Right atrium auricular region (tissue), 2 donors: ENCODE measurements at places on chromosomes 5 and 9. TPM values are rescaled to one million over a fixed set of nuclear protein-coding genes. Genes with fewer than 3 reads are reported as not detected.

DNA sequence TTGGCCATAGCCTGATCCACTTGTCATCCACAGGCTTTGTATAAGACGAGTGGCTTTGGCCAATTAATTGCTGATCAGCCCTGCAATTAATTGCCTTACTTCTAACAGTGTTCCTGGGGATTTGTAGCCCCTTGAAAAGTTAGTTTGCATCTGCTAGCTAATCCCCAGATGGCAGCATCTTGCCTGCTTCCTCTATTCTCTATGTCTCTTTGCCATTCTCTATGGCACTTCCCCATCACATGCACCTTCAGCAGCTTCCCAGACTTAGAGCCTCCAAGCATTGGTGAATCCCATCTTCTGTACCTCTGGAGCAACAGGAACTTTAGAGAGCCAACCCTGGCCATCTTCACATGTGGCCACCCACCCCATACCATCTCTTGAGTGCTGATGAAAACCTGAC is 197.0 kb upstream of the DMAC1 start:
- DNase-seq: no peak
- no peak overlapping the region for H3K27ac ChIP-seq
- H3K27me3 ChIP-seq: no peaks in the 10 kb centered on the region
- H3K36me3 ChIP-seq: no peaks in the 10 kb centered on the region

DNA sequence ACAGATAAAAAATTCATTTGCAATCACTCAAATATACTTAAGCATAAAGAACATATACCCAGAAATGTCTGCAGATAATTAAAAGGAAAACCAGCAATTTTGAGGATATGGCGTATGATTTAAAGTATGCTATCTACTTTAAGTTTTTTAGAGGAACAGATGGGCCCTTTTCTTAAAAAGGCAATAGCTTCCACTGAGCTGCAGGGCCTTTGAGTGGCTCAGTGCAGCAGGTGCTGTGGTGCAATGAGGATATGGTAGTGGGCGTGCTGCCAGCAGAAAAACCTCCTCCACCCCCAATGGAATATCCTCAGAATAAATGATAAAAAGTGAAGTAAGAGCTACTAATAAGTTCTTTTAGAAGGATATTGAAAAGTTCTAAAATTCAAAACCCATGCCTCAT is 814.5 kb downstream of the MTRR start:
- H3K4me3 ChIP-seq: no peak overlapping the region
- no peaks in the 10 kb centered on the region for H3K4me1 ChIP-seq
- no peaks in the 10 kb centered on the region for H3K27me3 ChIP-seq

GRCh38 chr9:129773262-129774048 is 20.6 kb upstream of the PTGES start:
- no peak for DNase-seq
- no peaks in the 10 kb centered on the region for H3K27me3 ChIP-seq
- H3K27ac ChIP-seq: no peak overlapping the region
- peaks cover 15% of the 10 kb centered on the region for H3K4me1 ChIP-seq

GRCh38 chr9:91781906-91782305 is 168.1 kb downstream of the ROR2 start:
- no peaks in the 10 kb centered on the region for H3K27me3 ChIP-seq
- DNase-seq: no peak
- H3K4me3 ChIP-seq: no peak overlapping the region
- H3K4me1 ChIP-seq: no peaks in the 10 kb centered on the region
- no peaks in the 10 kb centered on the region for H3K36me3 ChIP-seq

The CTXN3 gene
- total RNA-seq: not detected

DNA sequence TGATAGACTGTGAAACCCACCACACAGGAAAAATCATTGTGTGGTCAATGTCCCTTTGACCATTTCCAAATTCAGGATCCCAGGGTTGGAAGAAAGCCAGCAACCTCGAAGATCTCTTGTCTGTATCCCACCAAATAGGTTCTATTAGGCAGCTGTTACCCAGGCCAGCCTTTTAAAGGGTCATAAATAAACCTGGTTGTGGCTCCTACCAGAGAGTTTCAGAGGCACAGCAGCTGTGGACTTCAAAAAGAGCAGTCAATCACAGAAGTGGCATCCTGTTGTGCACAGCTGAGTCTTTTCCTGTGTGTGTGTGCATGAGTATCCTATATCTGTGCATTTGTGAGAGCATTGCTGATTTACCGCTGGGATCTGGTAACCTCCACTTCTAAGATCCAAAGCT is 23.7 kb upstream of the OR2S2 start:
- DNase-seq: no peak
- no peaks in the 10 kb centered on the region for H3K4me1 ChIP-seq
- H3K27me3 ChIP-seq: no peaks in the 10 kb centered on the region
- H3K4me3 ChIP-seq: no peak overlapping the region
- H3K36me3 ChIP-seq: no peaks in the 10 kb centered on the region

DNA sequence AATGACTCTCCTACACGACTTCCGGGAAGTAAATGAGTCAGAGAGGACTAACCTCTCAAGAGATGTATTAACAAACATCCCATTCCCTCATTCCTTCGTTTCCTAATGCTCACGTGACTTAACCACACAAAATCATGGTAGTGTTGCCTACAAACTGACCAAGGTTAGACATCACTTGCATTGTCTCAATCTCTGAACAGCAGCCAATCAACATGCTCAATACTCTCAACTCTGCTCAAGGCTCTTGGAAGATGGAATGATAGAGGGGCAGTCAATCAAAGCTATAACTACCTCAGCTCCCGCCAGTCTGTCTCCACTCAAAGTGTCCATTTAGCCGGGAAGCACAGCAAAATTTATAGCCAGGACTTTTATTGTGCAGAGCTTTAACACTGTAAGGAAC is 143.8 kb upstream of the PIK3R1 start:
- no peak for DNase-seq
- no peak overlapping the region for H3K27ac ChIP-seq
- no peaks in the 10 kb centered on the region for H3K36me3 ChIP-seq
- no peaks in the 10 kb centered on the region for H3K4me1 ChIP-seq

GRCh38 chr9:6715755-6716643 is 41.8 kb upstream of the KDM4C start:
- DNase-seq: no peak
- no peaks in the 10 kb centered on the region for H3K36me3 ChIP-seq
- H3K4me3 ChIP-seq: peak overlapping the region; percentile 38
- H3K27ac ChIP-seq: no peak overlapping the region
- no peaks in the 10 kb centered on the region for H3K27me3 ChIP-seq

GRCh38 chr5:167155387-167156005 is 1135.9 kb upstream of the WWC1 start:
- no peak overlapping the region for H3K27ac ChIP-seq
- DNase-seq: no peak
- no peaks in the 10 kb centered on the region for H3K4me1 ChIP-seq
- H3K4me3 ChIP-seq: no peak overlapping the region
- H3K36me3 ChIP-seq: no peaks in the 10 kb centered on the region

DNA sequence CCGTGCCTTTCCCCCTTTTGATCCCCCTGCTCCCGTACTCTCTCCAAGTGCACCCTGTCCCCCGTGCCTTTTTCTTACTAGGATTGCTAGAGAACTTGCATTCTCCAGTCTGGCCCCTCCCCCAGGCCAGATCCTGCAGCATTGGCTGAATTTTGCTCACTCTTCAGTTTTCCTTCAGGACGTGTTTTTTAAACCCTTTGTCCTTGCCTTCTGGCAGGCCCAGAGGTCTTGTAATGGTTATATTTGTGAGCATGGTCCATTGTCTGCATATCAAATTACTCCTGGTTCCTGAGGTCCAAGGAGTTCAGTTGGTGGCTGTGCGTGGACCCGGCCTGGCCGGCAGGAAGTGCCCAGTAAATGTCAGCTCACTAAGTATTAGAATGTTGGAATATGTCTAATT is 606 bp downstream of the TBC1D13 start:
- H3K27me3 ChIP-seq: no peaks in the 10 kb centered on the region
- H3K27ac ChIP-seq: peak overlapping the region; percentile 85
- H3K4me3 ChIP-seq: peak overlapping the region; percentile 94
- DNase-seq: no peak
- H3K4me1 ChIP-seq: no peaks in the 10 kb centered on the region

DNA sequence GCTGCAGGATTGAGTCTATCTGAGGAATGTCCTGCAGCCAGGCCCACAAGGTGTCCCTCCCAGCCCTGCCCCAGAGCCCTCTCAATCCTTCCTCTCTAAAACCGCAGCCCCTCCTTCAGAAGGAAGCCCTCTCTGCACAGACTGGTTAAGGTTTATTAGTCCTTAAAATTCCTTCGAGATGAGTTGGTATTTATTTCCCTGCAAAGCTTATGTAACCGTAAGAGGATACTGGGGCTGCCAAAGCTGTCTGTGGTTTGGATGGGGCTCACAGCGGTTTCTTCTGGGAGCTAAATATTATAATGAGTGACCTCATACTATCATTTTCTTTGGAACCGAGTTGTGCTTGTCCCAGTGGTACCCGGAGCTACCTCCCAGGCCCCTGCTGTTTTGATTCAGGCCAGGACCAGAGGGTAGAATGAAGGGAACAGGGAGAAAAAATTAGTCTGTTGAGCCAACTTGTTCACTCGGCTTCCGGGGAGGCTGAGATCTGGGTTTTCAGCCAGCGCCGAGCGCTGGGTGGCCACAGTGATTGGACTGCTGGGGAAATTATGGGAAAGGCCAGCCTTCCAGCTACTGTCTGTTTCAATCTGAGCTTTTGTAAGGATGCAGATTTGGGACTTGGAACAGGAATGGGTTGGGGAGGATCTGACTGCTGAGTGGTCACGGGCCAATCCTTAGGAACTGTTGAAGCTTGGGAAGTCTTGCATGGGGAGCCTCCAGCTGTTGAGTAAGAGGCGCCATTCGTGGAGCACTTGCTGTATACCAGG is 107.5 kb downstream of the NDFIP1 start:
- peaks cover 15% of the 10 kb centered on the region for H3K4me1 ChIP-seq
- no peaks in the 10 kb centered on the region for H3K36me3 ChIP-seq
- no peak overlapping the region for H3K4me3 ChIP-seq
- DNase-seq: peak; percentile 85

The PPP2R2B gene
- total RNA-seq: 1.6 TPM

The CNTNAP3B gene
- 19.7 TPM for total RNA-seq

DNA sequence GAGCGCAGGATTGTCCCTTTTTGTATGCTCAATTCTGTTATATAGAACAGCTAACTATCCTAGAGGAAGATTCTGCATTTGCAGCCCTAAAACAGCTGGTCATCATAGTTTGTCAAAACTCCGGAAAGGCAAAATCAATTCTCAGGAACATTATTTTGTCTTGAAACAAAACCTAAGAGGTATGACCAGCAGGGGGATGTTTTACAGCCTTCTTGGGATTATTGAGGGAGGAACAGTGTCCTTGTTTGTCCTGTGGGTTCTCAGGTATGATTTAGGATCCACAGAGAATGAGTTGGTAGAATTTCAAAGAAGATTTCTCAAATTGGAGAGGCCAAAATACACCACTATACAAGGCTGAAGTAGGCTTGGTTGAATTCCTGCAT is 136.4 kb downstream of the ZSWIM6 start:
- peaks cover 18% of the 10 kb centered on the region for H3K4me1 ChIP-seq
- no peak overlapping the region for H3K4me3 ChIP-seq
- DNase-seq: no peak
- no peaks in the 10 kb centered on the region for H3K36me3 ChIP-seq
- H3K27me3 ChIP-seq: no peaks in the 10 kb centered on the region
- H3K27ac ChIP-seq: no peak overlapping the region

- H3K27me3 ChIP-seq: no peaks in the 10 kb centered on the region
- H3K4me3 ChIP-seq: no peak overlapping the region
- H3K27ac ChIP-seq: peak overlapping the region; percentile 11
- H3K36me3 ChIP-seq: no peaks in the 10 kb centered on the region
- H3K4me1 ChIP-seq: no peaks in the 10 kb centered on the region
- no peak for DNase-seq
Measured at GRCh38 chr5:113375480-113376060, 59.2 kb downstream of the TSSK1B start.

DNA sequence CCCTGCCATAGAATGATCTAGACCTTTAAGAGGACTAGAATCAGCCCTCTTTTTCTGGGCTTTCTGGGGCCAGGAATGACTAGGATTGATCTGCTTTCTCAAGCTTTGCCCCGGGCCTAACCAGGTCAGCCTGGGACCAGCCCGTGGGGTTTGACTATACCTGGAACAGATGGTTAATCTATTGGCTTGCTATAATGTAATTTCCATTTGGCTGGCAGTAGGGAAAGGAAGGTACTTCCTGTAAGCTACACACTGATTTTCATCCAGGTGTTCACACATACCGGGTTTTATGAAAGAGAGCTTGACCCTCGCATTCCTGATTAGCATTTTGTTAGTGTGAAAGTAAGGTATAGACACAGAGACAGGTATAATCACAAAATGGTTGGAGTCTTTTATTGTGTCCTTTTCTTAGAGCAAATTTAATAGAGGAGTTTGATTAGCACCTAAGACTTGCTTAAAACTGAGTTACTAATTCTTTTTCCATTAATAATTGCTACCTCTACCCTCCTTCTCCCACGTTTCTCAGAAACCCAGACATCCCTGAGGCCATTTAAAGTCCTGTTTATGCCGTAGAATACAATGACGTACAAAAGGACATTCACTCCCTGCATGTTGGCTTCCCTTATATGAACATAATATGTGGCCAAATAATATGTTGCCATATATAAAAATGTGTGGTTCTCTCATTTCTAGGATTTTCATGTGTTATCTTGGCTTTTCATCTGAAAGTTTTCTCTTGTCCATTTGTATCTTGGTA is 17.3 kb downstream of the LNPEP start:
- no peak for DNase-seq
- H3K27ac ChIP-seq: peak overlapping the region; percentile 87
- H3K4me1 ChIP-seq: peaks cover 3% of the 10 kb centered on the region

The MXD3 gene
- total RNA-seq: 1.6 TPM

GRCh38 chr5:141349917-141350619 is at the start of gene PCDHGB1:
TSS of gene PCDHGB1 (plus strand) at chr5:141350099. CDS start at chr5:141350261, 162 bp downstream.
- no peak within 1 kb of the TSS for H3K4me3 ChIP-seq
- no peak for DNase-seq
- H3K36me3 ChIP-seq: no peaks in the 10 kb centered on the region
- H3K27me3 ChIP-seq: no peaks in the 10 kb centered on the region

The PCDHGB6 gene
- total RNA-seq: 7.1 TPM

GRCh38 chr9:16964228-16964627 is 93.8 kb upstream of the BNC2 start:
- H3K27ac ChIP-seq: no peak overlapping the region
- no peaks in the 10 kb centered on the region for H3K27me3 ChIP-seq
- no peak overlapping the region for H3K4me3 ChIP-seq

DNA sequence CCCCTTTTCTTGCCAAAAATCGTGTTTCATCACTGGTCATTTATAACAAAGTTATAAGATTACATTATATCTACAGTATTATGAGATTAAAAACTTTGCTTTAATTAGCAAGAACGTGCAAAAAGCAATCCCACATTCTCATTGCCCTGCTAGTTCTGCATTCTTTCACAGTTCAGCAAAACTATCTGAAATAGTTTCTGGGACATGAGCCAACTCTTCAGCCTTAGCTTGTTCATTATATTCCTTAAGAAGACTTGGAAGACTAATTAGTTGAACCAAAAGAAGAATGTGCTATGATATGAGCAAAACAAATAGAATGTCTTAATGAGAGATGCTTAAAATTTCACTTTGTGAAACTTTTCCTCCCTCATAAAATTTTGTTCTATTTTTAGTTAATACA is 76.7 kb downstream of the ITGA1 start:
- H3K27me3 ChIP-seq: no peaks in the 10 kb centered on the region
- no peak for DNase-seq
- no peak overlapping the region for H3K4me3 ChIP-seq
- H3K27ac ChIP-seq: peak overlapping the region; percentile 36
- H3K4me1 ChIP-seq: no peaks in the 10 kb centered on the region
